ENCODE measurements at places on chromosomes 3 and 15. TPM values are rescaled to one million over a fixed set of nuclear protein-coding genes. Genes with fewer than 3 reads are reported as not detected.

The RPL35A gene
- 2,167 TPM for total RNA-seq

The SEMA3G gene
- 0.80 TPM for total RNA-seq

The PIF1 gene
- total RNA-seq: 8.0 TPM

The TYRO3 gene
- 1.3 TPM for total RNA-seq

The UPK1B gene
- 0.52 TPM for total RNA-seq

The SPATA12 gene
- 0.05 TPM for total RNA-seq

The ACAN gene
- total RNA-seq: 0.28 TPM

The BLOC1S6 gene
- total RNA-seq: 36.8 TPM

The DET1 gene
- 4.1 TPM for total RNA-seq

The RCN2 gene
- 31.6 TPM for total RNA-seq

GRCh38 chr3:37736624-37737023 lies 125.1 kb upstream of the CTDSPL start:
- DNase-seq: no peak
- H3K27me3 ChIP-seq: no peaks in the 10 kb centered on the region
- no peaks in the 10 kb centered on the region for H3K4me1 ChIP-seq
- H3K36me3 ChIP-seq: no peaks in the 10 kb centered on the region

GRCh38 chr15:45719490-45719889 lies 84.7 kb downstream of the SQOR start:
- no peaks in the 10 kb centered on the region for H3K27me3 ChIP-seq
- H3K4me1 ChIP-seq: no peaks in the 10 kb centered on the region
- no peaks in the 10 kb centered on the region for H3K36me3 ChIP-seq

GRCh38 chr3:88618021-88618645 lies 468.4 kb downstream of the C3orf38 start:
- H3K4me3 ChIP-seq: no peak overlapping the region
- no peaks in the 10 kb centered on the region for H3K4me1 ChIP-seq
- H3K27me3 ChIP-seq: no peaks in the 10 kb centered on the region
- H3K27ac ChIP-seq: no peak overlapping the region
- no peak for DNase-seq
- no peaks in the 10 kb centered on the region for H3K36me3 ChIP-seq

DNA sequence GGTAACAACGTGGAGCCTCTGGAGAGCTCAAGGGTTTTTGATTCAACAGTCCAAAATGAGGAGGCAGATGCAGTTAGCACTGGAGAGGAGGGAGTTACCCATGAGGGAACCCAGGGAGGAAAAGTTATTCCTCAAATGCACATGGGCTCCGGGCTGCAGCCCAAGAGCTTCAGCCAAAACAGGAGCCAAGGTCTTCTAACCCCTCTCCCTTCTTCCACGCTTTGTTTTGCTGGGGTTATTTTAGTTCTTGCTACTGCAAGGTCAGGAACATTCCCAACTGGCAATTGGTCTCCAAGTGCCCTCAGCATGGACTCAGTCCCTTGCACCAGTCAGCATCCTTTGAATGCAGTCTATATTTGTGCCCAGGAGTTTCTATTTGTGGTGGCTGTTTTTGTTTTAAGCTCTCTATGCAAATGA lies 90.0 kb downstream of the TGFBR2 start:
- H3K27me3 ChIP-seq: no peaks in the 10 kb centered on the region
- H3K27ac ChIP-seq: no peak overlapping the region
- H3K4me1 ChIP-seq: no peaks in the 10 kb centered on the region
- no peak overlapping the region for H3K4me3 ChIP-seq
- DNase-seq: no peak

GRCh38 chr3:195916291-195916690 lies 7.9 kb upstream of the TNK2 start:
- no peaks in the 10 kb centered on the region for H3K27me3 ChIP-seq
- no peak overlapping the region for H3K27ac ChIP-seq
- no peak for DNase-seq
- H3K4me3 ChIP-seq: no peak overlapping the region

GRCh38 chr3:47542471-47543173 lies 29.1 kb upstream of the ELP6 start:
- no peak overlapping the region for H3K4me3 ChIP-seq
- DNase-seq: no peak

DNA sequence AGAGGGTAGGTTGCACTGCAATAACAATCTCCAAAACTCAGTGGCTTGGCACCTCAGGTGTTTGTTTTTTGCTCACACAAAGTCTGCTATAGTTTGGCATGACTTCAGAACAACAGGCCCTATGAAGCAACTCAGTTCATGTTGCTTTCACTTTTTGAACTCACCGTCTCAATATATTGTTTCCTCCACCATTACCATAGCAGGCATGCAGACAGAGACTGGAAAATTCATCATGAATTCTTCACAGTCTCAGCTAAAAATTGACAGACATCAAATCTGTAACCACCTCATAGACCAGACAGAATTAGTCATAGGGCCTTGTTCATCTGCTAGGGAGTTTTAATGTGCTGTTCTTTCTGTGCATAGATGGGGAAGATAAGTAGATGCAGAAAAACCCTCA lies 161.4 kb upstream of the POU1F1 start:
- H3K4me1 ChIP-seq: no peaks in the 10 kb centered on the region
- H3K27me3 ChIP-seq: no peaks in the 10 kb centered on the region
- no peak for DNase-seq
- no peak overlapping the region for H3K4me3 ChIP-seq
- H3K27ac ChIP-seq: no peak overlapping the region
- no peaks in the 10 kb centered on the region for H3K36me3 ChIP-seq

DNA sequence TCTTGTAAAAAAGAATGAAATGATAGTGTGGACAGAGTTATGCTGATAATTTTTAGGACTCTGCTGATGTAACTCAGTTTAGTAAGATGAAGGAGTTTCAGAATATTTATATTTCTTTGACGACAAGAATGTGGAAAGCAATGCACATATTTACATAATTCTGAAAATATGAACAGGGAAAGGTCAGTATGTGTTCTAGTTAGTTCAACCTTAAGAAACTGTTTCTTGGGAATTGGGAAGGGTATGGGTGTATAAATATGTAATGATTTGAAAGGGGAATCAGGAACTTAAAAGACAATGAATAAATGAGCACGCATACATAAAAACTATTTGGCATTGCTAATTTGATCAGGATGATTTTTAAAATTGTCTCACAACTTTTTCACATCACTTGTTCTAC lies 1226.1 kb downstream of the SI start:
- no peak overlapping the region for H3K4me3 ChIP-seq
- no peaks in the 10 kb centered on the region for H3K36me3 ChIP-seq
- H3K4me1 ChIP-seq: no peaks in the 10 kb centered on the region
- no peak overlapping the region for H3K27ac ChIP-seq
- H3K27me3 ChIP-seq: no peaks in the 10 kb centered on the region
- DNase-seq: no peak

- no peak for DNase-seq
- H3K27me3 ChIP-seq: no peaks in the 10 kb centered on the region
- no peaks in the 10 kb centered on the region for H3K4me1 ChIP-seq
- H3K36me3 ChIP-seq: peaks cover 18% of the 10 kb centered on the region
- no peak overlapping the region for H3K27ac ChIP-seq
- no peak overlapping the region for H3K4me3 ChIP-seq
Observed at GRCh38 chr3:180962530-180962929, 27.0 kb downstream of the DNAJC19 start.

DNA sequence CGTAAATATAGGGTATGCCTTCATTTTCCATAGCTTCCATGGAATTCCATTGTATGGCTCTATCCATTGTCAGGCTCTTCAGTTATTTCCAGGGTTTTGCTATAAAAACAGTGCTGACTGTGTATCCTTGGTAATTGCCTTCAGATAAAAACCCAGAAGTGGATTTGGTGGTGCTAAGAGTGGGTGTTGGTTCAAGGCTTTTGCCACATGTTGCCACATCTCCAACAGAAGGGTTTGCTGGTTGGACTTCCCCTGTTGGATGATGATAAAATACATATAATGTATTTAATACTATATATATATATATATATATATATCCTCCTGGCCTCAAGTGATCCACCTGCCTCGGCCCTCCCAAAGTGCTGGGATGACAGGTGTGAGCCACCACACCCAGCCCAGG lies 97.8 kb downstream of the FLNB start:
- no peak overlapping the region for H3K4me3 ChIP-seq
- peaks cover 89% of the 10 kb centered on the region for H3K36me3 ChIP-seq
- no peak overlapping the region for H3K27ac ChIP-seq
- DNase-seq: no peak
- H3K27me3 ChIP-seq: no peaks in the 10 kb centered on the region

- peaks cover 7% of the 10 kb centered on the region for H3K4me1 ChIP-seq
- DNase-seq: no peak
- no peak overlapping the region for H3K27ac ChIP-seq
- H3K4me3 ChIP-seq: peak overlapping the region; percentile 38
- H3K36me3 ChIP-seq: no peaks in the 10 kb centered on the region
Observed at GRCh38 chr15:88894348-88894818, 961 bp downstream of the HAPLN3 start.

GRCh38 chr15:97141360-97141759 lies 810.9 kb downstream of the NR2F2 start:
- H3K36me3 ChIP-seq: no peaks in the 10 kb centered on the region
- no peaks in the 10 kb centered on the region for H3K4me1 ChIP-seq
- H3K4me3 ChIP-seq: no peak overlapping the region
- H3K27ac ChIP-seq: no peak overlapping the region

GRCh38 chr3:76025561-76025960 lies 240.2 kb upstream of the ZNF717 start:
- no peaks in the 10 kb centered on the region for H3K36me3 ChIP-seq
- DNase-seq: no peak
- no peaks in the 10 kb centered on the region for H3K4me1 ChIP-seq
- no peaks in the 10 kb centered on the region for H3K27me3 ChIP-seq

DNA sequence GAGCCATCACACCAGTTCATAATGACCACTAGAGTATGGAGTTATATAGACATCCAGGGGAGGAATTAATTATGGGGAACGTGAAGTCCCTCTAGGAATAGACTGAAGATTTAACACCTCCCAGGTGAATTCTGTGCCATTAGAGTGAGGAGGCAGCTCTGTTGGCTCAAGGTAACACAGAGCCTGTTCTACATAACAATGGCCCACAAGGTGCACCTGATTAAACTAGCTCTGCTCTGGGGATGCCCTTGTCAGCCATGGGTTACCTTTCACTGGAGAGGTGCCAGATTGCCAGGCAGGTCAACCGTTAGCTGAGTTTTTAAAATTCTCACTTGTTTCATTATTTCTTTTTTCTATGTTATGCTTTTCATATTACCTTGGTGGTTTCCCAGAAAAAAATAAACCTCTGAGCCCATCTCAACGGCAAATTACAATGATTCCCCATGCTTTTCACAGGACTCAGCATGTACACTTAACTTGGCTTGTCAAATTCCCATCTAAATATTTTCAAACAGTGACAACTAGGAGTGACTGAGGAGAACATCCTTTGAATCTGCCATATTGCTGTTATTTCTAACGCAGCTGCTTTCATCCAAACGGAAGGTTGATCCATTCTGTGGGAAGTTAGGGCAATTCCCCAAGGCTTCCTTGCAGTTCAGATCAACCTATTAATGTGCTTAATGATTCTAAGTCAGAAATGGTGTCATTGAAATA lies 512.9 kb downstream of the MCTP2 start:
- H3K4me1 ChIP-seq: no peaks in the 10 kb centered on the region
- no peak overlapping the region for H3K27ac ChIP-seq
- H3K4me3 ChIP-seq: no peak overlapping the region
- DNase-seq: no peak
- no peaks in the 10 kb centered on the region for H3K27me3 ChIP-seq
- H3K36me3 ChIP-seq: no peaks in the 10 kb centered on the region
